Activated effector memory CD4-positive, alpha-beta T cell treated with anti-CD3 and anti-CD28 coated beads, Interleukin-2, amount 50 U/mL, for 16 hours (primary cell): ENCODE measurements at places on chromosomes 4 and X.

DNA sequence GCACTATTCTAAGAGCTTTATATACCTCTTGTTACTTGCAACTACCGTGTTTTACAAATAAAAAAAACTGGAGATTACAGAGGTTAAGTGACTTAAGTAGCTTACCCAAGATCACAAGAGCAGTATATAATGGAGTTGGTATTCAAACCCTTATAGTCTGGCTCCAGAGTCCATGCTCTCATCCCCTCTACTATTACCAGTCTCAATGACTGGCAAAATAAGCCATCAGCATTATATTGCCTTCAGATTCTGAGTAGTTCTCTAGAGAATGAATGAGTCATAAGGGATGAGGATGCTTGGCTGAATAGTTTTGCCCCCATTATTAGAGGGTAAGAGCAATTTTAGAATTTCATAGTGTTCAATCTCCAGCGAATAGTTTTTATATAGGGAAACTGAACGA lies 170.1 kb upstream of the ATOH1 start:
- no peak for DNase-seq

DNA sequence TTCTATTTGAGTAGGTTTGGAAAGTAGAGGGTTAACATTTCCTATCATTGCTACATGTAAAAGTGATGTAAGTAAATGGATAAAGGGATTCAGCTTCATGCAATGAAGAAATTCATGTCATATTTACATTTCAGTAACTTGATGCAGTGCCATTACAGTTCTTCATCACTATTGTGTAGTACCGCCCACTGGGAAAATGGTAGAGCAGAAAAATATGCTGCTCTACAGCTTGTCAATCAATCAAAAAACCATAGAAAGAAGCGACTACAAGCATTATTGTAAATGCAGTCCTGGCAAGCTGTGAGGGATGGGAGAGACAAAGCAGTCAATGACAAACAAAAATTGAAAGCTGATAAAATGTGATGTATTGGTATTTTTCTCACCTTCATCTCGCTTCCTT lies 1597.9 kb downstream of the RPA4 start:
- DNase-seq, result no peak

- no peak for DNase-seq
Measured at GRCh38 chrX:46554942-46555341, 9.7 kb upstream of the ZNF674 start.

DNA sequence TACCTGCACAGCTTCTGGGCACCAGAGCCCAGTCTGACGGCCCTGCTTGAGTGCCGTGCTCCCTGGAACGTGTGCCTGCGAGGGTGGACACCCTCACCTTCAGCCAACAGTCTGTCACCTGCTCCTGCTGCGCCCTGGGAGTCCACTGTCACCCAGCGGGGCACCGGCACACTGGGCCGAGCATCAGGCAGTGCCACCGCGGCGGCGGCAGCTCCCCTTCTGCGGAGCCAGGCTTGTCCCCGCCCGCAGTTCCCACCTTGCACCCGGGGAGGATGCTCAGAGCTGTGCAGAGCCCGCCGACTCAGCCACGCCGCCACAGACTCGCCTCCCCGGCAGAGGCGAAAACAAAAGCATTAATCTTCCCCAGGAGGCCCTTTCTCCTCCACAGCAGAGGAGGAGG lies 86.8 kb downstream of the ABLIM2 start:
- no peak for DNase-seq

- no peak for DNase-seq
Measured at GRCh38 chr4:86155766-86156165, 204.1 kb downstream of the MAPK10 start.

DNA sequence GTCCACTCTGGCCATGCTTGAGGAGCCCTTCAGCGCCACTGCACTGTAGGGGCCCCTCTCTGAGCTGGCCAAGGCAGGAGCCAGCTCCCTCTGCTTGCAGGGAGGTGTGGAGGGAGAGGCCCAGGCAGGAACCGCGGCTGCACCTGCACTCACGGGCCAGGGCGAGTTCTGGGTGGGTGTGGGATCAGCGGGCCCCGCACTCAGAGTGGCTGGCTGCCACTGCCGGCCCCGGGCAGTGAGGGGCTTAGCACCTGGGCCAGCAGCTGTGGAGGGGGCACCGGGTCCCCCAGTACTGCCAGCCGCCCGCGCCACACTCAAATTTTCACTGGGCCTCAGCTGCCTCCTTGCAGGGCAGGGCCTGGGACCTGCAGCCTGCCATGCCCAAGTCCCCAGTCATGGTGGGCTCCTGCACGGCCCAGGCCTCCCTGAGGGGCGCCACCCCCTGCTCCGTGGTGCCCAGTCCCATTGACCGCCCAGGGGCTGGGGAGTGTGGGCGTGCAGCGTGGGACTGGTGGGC lies 347.2 kb upstream of the SPOCK3 start:
- no peak for DNase-seq

- DNase-seq, result no peak
Measured at GRCh38 chr4:124123181-124123580, 589.4 kb downstream of the ANKRD50 start.

- no peak for DNase-seq
Measured at GRCh38 chr4:8207314-8207713, 8.2 kb downstream of the SH3TC1 start.

DNA sequence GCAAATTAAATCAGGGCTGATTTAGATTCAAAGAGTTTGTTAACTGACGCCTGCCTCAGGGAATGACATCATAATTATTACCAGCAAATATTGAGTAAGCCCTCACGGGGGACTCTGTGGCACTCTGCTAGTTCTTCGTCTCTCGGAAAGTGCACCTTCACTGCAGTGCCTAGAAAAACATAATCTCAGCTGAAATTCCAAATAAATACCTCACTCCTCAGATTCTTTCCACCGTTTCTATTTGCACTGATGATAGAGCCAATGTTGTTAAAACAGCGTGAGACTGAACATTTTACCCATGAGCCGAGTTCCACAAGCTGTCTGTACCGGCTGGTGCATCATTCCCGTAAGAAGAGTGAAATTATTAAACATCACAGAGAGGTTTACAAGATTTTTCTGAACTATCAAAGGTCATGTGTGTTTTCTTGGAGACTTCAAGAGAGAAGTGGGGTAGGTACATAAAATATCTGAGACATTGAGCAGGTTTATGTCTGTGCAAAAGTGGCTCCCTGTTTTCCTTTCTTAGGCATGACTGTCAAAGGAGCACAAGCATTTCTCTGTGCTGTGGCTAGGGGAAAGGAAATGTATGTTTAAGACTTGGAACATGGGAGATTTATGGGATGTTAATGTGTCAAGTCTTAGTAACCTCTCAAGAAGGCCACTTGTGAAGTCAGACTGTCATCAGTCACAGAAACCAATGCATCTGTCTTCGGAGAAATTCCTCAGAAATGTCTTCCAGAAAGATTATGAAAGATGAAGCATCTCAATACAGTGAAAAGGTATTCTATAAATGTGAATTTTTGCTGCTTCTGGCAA lies 119.6 kb downstream of the CBLL2 start:
- no peak for DNase-seq

DNA sequence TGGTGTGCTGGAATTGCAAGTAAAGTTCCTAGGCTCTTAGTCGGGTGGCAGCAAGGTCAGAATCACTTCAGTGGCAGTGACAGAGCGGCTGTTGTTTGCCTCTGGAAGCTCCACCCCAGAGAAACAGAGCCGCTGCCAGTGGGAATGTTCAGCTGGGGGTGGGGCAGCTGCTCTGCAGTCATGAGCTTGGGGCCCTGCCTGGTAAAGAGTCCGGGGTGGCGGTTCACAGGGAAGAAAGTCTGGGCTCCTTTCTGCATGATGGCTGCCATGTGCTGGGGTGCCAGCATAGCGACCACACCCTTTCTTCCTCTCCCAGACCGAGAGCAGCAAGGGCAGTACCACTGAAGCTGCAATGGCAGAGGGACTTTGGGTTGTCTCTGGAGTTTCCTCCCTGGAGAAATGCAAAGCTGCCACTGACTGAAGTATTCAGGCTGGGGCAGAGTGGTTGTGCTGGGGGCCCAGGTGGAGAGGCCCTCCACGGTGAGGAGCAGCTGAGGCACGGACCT lies 108.8 kb upstream of the CENPE start:
- DNase-seq, result no peak

GRCh38 chrX:152923599-152923998 lies 25.7 kb downstream of the ZNF185 start:
- no peak for DNase-seq
